Stimulated activated CD4-positive, alpha-beta T cell treated with anti-CD3 and anti-CD28 coated beads, Interleukin-4, amount 100 ng/mL, for 1 hour (primary cell): ENCODE measurements at places on chromosomes 12 and 14.

DNA sequence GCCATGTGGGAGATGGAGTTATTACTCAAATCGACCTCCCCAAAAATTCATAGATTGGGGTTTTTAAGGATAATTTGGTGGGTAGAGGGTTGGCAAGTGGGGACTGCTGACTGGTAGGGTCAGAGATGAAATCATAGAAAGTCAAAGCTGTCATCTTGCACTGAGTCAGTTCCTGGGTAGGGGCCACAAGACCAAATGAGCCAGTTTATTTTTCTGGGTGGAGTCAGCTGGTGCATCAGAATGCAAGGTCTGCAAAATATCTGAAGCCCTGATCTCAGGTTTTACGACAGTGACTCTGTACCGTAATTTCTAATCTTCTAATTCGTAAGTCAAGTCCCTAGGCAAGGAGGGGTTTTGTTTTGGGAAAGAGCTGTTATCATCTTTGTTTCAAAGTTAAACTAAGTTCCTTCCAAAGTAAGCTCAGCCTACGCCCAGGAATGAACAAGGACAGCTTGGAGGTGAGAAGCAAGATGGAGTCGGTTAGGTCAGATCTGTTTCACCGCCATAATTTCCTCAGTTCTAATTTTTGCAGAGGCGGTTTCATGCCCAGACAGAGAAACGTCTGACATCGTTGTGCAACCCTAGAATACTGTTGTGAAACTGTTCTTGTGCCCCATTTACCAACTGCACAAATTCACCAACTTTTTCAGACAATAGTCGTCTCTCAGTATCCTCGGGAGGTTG is 104.5 kb upstream of the SFSWAP start:
- no peak for DNase-seq

- DNase-seq: no peak
Measured at GRCh38 chr12:48681399-48681709, 684 bp downstream of the KANSL2 start.

DNA sequence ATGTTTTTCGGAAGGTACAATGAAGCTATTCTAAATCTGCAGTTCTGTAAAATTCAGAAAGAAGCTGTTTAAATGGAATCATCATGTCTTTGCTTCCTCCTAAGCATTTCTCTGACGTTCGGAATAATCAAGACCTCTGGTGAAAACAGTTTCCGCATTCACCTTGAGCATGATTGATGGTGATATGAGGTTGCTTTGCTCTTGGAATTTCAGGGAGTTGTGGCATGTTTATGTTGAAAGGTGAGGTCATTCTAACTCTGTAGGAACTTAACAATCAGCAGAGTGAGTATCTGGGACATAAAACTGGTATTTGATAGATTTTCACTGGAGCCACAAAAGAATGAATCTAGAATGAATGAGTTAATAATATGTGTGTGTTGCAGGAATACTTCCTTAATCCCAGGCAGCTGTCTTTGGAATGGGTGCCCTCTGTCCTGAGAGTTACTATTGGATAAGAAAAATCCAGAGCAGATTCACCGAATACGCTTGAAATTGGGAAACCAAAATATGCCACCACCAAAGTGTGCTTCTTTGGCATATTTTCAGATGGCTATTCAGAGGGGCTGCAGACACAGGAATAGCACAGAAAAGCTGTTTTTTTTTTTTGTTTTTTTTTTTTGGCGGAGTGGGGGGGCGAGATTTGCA is 599.1 kb downstream of the CCER1 start:
- no peak for DNase-seq

- no peak for DNase-seq
Measured at GRCh38 chr12:122099856-122100255, 21.3 kb downstream of the MLXIP start.

- no peak for DNase-seq
Measured at GRCh38 chr12:102167821-102168604, 29.6 kb downstream of the PMCH start.

DNA sequence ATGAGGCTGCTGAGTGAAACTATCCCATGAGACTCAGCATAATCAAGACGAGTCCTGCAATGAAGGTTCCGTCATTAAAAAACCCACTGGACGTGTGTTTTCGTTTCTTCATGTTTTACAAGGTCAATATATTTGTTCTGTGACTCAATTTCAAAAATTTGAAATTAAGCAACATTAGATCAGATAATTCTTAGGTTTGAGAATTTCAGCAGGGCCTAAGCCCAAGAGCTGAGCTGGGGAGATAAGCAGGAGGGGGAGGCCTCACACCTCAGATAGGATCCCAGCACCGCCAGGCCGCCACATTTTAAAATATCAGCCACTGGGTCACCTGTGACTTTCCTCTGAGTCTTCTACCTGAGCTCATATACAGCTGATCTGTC is 13.3 kb downstream of the STX2 start:
- DNase-seq: no peak

DNA sequence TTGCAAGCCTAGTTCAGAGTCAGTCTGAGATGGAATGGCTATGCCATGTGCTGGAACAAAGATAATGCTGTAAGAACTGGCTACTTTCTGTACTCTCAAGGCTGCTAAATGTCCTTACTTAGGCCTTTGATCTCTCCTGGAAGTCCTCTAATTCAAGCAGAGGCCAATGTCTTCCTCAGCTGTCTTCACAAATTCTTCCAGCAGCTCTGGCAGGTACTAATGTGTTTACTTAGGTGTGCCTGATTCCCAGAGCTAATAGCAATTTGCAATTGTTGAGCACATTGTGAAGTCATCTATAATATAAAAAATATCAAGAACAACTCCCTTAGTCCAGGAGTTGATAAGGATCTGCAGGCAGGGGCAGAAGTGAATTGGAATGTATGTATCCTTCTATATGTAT is 3.8 kb upstream of the MYF5 start:
- no peak for DNase-seq

- DNase-seq: no peak
Measured at GRCh38 chr12:10617863-10618262, 4.5 kb upstream of the MAGOHB start.

DNA sequence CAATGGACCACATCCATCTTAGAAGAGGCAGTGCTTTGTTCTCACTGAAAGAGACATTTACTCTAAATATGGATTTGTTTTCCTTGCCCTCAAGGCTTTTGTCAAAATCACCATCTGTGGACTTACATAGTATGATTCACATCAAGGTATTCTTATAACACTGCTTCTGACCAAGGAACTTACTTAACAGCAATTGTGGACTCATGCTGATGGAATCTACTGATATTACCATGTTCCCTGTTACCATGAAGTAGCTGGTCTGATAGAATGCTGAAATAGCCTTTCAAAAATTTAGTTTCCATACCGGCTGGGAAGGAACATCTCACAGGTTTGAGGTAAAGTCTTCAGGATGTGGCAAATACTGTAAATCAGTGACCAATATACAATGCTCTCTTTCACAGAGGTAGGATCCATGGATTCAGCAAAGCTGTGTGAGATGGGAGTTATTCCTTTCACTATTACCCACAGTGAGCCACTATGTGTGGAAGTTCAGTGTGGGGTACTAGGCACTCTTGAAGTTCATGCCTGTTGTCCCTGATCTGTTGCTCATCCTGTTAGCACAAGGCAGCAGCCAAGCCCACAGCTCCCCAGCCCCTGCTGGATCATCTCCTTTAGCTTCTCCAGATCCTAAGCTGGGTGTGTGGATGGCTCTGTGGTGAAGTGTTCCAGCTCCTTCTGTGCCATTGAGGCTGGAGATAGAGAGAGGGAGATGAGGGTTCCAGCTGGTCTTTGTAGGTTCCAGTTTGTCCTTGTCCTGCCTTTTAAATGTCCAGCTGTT is 126.4 kb downstream of the ATP23 start:
- no peak for DNase-seq

DNA sequence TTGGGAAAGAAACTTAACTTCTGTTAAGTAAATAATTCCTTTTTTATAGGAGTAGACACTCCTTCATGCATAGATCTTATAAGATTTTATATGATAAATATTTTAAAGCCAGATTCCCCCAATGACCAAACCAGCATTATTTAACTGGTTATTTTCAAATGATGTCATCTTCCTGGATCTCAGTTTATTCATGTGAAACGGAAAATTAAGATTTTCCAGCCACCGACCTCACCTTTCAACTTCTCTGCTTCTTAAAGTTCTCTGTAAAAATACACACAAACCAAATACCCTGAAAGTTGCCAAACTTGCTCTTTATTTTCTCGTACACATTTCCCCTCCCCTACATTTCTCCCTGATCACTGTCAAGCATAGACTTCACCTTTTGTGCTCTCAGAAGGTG is 364.2 kb downstream of the GALC start:
- no peak for DNase-seq

- DNase-seq: no peak
Measured at GRCh38 chr14:56304456-56304855, 186.2 kb downstream of the PELI2 start.
